ENCODE measurements at places on chromosomes 4 and X.

GRCh38 chrX:134692990-134693389 lies 34.7 kb upstream of the PLAC1 start:
- DNase-seq = no peak

DNA sequence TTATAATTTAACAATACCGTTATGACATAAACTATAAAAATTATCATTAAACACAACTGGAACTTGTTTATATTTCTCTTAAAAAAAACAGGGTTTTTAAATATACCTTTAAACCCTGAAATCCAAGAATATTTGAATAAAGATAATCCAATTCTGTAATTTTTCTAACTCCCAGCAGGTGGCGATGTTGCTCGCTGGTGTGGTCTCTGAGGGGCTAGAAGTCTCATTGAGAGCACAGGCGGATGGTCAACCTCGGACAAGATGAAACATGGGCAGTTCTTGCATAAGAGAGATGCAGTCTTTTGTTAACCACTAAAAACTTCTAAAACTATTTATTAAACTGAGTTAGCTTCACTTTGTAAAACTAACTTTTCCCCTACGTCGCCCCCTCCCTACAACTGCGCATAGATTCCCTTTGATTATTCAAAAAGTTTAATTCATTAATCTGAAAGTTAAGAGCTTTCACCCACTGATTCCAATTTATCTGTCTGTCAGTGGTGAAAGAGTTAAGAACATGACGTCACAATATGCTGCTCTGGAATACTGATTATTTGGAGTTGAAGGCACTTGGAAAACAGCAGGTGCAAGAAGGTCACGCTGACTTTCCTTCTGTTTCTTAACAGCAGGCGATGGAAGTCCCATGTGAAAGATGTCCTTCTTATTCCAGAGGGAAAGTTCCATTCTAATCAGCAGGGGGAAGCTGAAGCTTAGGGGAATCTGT lies 29.5 kb downstream of the DMP1 start:
- peak; percentile 1 for DNase-seq

- DNase-seq = no peak
Measured at GRCh38 chrX:41984628-41985027, 61.3 kb upstream of the CASK start.

GRCh38 chr4:78525559-78525958 lies 26.0 kb upstream of the ANXA3 start:
- DNase-seq = no peak

- no peak for DNase-seq
Measured at GRCh38 chr4:111499291-111499690, 646.0 kb upstream of the FAM241A start.

DNA sequence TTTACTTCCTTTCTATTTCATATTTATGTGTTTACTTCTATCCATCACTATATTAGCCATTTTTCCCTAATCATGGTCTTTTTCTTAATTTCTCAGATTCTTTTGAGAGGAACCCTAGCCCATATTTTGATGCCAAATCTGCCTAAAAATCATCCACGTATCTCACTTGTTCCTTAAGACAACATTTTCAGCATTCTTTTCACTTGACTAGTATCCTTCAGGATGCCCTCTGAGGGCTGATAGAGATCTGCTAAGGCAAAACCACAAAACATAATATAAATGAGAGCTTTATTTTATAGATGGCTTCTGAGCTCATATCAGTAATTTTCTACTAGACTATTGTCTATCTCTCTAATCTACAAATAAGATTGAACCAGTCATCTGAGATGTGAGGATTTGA lies 341.9 kb downstream of the GPM6A start:
- DNase-seq = no peak

- no peak for DNase-seq
Measured at GRCh38 chr4:1082215-1083182, 30.9 kb downstream of the RNF212 start.

DNA sequence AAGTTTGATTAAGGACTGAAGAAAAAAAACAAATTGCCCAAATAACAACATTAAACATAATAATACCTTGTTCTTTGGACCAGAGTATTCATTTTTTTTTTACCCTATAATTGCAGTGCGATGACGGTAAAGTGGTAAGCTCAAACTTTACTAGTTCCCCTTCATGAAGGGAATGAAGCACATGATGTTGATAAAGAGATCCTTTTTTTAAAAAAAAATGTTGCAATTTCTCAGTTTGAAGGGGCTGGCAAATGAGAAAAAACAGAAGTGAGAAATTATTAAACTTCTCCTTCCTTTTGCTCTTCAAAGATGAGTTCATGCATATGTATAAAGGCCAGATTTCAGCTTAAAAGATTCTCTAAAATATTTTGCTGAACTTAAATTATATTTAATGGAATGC lies 231.7 kb downstream of the C4orf33 start:
- no peak for DNase-seq

- no peak for DNase-seq
Measured at GRCh38 chrX:7372825-7373525, 225.0 kb upstream of the PUDP start.

GRCh38 chr4:62544428-62544827 lies 1344.3 kb downstream of the ADGRL3 start:
- DNase-seq = no peak

DNA sequence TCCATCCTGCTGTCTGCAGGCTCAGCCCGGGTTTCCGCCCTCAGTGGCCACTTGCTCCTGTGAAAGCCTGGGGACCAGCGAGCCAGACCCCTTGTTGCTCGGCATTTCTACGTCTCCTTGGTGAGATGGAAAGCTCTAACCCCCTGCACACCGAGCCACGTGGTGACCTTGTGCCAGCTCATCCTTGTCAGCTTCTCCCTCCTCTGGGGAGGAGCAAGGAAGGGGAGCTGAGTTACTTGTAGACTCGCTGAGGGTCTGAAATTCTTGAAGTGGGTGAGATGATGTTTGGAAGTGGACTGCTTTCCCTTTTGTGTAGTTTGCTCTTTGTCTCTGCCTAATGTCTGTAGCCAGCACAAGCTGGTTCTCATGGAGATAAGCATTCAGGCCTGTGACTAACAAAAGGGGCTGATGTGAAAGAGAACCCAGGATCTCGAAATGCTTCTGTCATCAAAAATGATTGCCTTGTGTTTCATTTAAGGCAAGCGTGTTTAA lies 29.3 kb downstream of the RGS12 start:
- no peak for DNase-seq
